Fibroblast of skin of left biceps (primary cell): ENCODE measurements at places on chromosomes 2 and 18.

DNA sequence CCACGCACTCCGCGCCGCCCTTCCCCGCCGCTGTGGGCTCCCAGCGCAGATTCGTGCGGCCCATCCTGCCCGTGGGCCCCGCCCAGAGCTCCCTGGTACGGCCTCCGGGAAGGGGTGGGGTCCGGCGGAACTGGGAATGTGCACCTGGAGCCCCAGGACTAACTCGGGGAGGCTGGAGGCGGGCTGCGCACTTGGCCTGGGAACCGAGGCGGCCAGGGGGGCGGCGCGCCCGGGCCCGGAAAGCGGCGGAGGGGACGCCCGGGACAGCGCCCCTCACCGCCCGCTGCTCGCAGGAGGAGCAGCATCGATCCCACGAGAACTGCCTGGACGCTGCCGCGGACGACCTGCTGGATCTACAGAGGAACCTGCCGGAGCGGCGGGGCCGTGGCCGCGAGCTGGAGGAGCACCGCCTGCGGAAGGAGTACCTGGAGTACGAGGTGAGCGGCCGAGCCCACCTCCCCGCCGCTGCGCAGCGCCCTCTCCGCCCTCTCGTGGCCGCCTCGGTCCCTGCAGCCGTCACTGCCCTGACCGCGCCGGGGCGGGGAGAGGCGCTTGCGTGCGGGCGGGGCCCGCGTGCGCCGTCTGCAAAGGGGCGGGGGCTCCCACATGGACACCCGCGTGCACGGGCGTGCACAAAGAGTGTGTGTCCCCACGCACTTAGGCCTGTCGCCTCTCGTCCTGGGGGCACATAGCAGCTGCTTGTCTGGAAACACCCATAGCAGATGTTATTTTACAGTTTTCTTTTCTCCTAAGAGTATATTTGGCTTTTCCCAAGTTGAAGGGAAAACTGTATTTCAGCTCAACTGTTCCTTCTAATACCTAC lies 25.2 kb downstream of the PSD4 start:
- DNase-seq = peak; percentile 41

GRCh38 chr2:84796798-84797197 lies 84.1 kb downstream of the TRABD2A start:
- DNase-seq = no peak

DNA sequence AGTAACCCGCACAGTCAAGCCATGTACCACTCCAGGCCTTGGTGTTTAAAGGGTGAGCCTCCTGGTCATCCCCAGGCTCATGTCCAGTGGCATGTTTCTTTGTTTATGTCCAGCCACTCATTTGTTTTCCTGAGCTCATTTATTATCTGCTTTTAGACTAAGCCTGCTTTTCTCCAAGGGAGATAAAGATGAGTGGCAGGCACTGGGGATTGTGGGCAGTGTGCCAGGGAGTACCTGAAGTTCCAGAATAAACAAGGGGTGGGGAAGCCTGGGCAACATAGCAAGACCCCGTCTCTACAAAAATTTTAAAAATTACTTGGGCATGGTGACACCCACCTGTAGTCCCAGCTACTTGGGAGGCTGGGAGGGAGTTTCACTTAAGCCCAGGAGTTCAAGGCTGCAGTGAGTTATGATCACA lies 1.9 kb downstream of the ANXA4 start:
- no peak for DNase-seq

GRCh38 chr2:39629646-39630045 lies 36.1 kb upstream of the TMEM178A start:
- no peak for DNase-seq

- DNase-seq = no peak
Measured at GRCh38 chr18:3984163-3984757, 470.8 kb downstream of the DLGAP1 start.

DNA sequence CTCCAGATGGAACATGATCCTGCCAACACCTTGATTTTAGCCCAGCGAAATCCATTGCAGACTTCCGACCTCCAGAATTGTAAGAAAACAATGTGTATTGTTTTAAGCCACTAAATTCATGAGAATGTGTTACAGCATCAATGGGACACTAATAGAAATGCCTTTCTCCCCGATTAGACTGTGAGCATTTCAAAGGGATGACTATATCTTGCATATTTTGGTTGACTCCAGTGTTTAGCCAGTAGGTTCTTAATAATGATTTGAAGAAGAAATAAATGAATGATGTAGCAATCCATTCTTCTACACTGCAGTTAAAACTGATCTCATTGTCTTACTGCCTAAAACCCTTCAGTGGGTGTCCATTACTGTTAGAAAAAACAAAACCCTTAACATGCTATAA lies 67.4 kb upstream of the ACVR1C start:
- no peak for DNase-seq

- peak; percentile 93 for DNase-seq
Measured at GRCh38 chr18:58997811-58998337, 133.2 kb downstream of the ZNF532 start.

DNA sequence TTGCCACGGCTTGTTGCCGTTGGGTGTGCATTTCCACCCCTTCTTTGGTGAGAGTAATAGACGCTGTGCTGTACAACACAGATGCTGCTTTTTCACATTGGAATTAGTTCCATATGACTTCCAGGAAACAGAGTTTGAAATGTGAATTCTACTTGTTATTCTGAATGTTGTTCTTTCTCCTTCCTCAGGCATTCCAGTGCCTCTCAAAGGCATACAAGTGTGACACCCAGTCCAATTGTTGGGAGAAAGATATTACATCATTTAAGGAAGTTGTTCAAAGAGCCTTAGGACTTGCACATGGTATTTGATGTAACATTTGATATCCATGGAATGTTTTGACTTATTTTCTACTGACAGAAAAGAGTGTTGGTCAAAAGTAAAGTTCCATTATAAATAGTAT lies 134.4 kb upstream of the LTBP1 start:
- peak; percentile 47 for DNase-seq

- DNase-seq = no peak
Measured at GRCh38 chr2:9170458-9171130, 36.0 kb upstream of the ASAP2 start.

DNA sequence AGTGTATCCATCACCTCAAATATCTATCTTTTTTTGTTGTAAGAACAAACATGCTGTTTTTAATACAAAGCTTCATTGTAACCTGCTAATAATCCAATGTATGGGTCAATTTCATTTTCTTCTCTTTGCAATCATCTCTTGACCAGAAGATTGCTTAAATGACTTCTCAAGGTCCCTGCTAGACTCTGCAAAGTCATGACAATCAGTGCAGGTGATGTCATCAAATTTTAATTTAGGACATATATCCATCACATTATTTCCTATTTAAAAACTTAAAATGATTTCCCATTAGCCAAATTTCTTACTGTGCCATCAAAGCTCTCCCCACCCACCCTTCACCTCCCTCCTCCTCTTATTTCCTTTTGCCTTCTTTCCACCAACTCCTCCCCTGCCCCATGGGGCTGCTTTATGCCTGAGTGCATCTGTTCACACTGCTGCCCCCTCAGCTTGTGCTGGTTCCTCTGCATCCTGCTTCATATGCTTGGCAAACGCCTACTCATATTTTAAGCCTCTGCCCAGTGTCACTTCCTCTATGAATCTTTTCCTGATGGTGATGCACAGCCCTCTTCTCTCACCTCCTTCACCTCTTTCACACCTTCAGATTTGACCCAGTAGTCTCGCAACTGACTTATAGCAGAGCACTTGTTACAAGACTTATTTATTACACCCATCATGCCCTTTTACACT lies 20.3 kb downstream of the PLEK start:
- no peak for DNase-seq

GRCh38 chr18:66109981-66110380 lies 359.2 kb downstream of the CDH7 start:
- DNase-seq = no peak

DNA sequence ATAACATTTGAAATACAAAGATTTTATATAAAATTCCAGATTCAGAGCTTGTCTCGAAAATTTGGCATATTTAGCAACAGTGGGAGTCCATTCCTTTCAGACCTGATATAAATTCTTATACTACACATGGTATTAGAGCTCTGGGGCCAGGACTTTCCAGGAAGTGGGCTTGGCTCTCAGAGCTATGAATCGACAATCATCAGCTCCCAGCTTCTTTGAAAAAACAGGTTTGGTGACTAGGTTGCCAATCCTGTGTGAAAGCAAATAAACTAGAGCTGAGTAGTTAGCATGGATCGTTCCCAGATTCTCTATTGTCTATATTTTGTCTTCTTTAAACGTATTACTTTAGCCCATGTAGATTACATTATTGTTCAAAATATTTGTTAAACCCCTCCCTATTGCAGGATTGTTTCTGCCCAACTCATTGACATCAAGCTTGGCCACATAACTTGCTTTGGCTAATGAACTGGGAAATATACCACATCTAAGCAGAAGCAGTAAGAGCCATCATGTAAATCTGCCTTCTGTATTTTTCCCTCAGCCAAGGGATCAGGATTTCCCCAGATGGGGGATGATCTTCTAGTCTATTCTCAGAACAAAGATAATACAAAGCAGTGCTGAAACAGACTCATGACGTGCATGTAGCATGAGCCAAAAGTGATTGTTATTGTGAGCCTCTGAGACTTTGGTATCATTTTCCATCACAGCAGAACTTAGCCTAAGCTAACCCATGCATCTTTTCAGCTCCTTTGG lies 105.4 kb downstream of the KCNH7 start:
- DNase-seq = no peak

GRCh38 chr2:241965931-241966412 lies 96.4 kb downstream of the RTP5 start:
- peak; percentile 91 for DNase-seq

DNA sequence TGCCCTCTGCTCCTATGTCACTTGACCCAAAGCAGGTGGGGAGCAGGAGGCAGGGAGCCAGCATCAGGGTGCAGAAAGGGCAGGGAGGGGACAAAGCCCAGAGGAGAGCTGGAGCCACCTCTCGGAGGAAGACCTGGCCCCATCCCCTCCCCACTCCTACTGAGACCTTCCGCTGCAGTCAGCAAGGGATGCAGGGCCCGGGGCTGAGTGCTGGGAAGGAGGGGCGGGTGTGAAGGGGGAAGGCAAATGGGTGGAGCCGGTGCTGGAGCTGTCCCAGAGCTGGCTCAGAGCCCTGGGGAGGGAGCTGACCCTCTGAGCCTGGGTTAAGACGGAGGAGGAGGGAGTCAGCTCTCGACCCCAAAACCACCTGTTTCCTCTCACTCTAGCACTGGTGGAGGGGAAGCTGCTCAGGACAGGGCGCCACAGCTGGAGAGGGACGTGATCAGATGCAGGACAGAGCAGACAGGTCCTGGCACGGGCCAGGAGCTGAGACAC lies 33.8 kb downstream of the HS1BP3 start:
- no peak for DNase-seq

- DNase-seq = no peak
Measured at GRCh38 chr2:16169381-16169960, 229.1 kb downstream of the MYCN start.

GRCh38 chr2:12484536-12485115 lies 232.1 kb upstream of the TRIB2 start:
- DNase-seq = no peak

DNA sequence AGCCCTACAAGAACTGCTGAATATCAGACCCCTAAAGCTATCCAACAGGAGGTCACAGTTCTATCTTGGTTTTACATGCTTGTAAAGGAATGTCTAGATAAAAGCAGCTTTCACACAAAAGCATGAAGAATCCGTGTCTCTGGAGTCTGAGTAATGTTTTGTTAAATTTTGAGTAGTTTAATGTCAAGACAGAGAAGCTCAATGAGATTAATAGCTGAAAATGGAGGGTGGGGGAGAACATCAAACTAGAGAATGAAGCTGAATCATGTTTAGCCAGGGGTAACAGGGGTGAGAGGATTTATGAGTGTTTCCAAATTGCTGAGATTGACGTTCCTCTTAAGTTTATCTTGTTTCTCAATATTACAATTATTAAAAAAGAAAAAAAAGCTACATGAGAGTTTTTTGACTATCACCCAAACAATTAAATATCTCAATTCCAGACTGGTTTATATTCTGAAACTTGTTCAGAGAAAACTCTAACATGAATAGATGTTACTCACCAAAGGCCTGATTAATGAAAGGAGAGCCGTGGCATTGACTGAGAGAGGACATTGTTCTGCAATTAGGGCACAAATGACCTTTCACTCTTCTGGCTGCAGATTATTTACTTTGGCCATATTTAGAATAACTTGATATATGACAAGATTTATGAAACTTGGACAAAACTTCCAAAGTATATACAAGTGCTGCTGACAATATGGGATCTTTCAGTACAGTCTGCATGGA lies 266.4 kb upstream of the ETAA1 start:
- no peak for DNase-seq

DNA sequence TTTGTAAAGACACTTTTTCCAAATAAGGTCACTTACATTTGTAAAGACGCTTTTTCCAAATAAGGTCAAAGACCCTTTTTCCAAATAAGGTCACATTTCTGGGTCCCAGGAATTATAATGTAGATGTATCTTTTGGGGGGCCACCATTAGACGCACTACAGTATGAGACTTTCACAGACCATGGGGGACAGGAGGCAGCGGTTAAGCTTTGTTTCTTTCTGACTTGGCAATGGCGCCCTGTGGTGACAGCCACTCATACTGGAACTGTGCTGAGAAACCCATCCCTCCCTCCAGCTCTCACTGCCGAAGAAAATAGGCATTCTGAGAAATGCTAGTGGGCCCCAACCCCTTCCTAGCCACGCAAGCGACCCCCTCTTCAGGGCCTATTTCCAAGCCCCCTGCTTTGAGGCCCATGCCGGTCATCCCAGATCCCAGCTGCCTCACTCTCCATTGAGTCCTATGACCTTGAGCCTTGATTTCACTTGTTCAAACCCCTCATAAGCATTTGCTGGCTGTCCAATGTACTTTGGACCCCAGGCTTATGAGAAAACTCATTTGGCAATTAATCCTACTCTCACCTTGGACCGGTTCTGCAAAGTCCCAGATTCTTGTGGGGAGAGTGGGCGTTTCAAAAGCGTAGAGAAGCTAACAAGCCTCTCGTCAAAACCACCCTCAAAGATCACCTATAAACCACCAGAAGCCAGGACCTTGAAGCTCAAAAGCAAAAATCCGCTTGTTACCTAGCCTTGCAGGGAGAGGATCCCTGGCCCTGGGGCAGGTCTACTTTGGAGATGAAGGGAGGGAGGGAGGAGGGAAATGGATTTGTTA lies 11.3 kb upstream of the SPATA3 start:
- DNase-seq = no peak

GRCh38 chr18:68638613-68639012 lies 76.3 kb downstream of the TMX3 start:
- DNase-seq = no peak

GRCh38 chr18:74446631-74447403 lies 10.3 kb downstream of the DIPK1C start:
- no peak for DNase-seq
